ENCODE measurements at places on chromosomes 1 and 21. TPM values are rescaled to one million over a fixed set of nuclear protein-coding genes. Genes with fewer than 3 reads are reported as not detected.

- DNase-seq: no peak
Observed at GRCh38 chr1:198234520-198235251, 77.9 kb downstream of the NEK7 start.

GRCh38 chr21:42705746-42706374 is 52.4 kb downstream of the PDE9A start:
- no peak for DNase-seq

DNA sequence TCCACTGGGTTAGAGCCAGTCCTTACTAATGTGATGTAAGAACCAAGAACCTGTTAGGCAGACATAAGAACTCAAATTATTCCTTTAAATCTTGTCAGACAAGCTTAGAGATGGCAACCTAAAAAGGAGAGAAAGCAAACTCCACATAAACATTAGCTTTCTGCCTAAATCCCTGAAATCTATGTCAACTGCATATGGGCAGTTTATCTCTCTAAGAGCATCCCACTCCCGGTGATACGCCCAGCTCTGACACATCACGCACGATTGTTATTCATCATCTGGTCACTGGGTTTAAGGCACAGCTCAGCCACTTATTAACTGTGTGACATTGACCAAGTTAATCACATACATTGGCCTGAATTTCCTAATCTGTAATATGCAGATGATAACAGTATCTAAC is 323.7 kb downstream of the HHIPL2 start:
- no peak for DNase-seq

DNA sequence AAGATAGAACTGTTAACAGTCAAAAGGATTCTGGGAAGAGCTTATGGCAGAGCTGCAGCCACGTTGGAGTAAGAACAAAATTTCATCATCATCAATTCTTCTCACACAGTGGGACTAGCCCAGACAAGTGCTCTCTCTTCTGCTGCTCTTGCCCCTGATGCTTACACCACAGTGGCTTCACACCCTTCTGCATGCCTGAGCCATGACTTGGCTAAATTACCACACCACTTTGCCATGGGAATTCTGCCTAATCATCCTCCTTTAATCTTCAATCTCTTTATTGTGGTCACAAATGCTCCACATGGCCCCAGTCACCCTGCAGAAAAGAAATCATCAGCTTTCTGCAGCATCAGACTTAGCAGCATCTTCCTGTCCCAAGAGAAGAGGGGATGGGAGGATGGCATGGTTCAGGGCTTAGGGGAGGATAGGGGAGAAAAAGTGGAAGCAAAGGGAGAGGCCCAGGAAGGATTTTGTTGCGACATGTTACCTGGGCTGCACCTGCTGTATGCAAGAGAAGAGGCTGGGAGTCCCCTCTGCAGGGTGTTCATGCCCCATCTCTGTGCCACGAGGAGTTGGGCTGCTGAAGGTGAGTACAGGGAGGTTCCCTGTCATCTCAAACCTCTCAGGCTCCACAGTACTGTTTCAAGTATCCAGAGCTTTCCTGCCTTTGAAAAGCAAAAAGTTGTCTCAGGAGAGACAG is 9.0 kb upstream of the RPTN start:
- no peak for DNase-seq

DNA sequence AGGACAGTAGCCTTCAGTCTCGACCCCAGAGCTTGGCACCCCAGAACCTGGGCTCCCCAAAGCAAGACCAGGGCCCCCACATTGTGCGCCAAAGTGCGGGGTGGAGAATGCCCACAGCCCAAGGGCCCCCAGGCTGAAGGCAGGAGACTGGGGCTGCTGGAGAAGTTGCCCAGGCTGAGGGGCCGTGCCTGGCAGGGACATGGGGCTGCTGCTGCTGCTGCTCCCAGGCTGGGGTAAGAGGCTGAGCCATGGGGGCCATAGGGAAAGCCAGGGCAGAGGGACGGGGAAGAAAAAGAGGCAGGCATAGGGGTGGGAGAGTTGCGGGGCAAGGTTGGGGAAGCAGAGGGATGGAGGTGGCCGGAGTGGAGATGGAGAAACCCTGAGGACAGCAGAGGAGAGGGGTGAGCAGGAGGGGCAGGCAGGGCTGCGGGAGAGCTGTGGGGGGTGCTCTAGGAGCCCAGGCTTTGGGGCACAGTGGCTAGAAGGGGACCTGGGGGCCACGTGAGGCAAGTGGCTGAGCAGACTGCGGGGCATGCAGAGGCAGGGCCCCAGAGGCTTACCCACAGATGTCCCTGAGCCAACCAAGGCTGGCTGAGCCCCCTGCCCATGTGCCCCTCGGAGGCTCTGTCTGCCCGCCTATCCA is 18.9 kb downstream of the SLC27A3 start:
- peak; percentile 52 for DNase-seq

DNA sequence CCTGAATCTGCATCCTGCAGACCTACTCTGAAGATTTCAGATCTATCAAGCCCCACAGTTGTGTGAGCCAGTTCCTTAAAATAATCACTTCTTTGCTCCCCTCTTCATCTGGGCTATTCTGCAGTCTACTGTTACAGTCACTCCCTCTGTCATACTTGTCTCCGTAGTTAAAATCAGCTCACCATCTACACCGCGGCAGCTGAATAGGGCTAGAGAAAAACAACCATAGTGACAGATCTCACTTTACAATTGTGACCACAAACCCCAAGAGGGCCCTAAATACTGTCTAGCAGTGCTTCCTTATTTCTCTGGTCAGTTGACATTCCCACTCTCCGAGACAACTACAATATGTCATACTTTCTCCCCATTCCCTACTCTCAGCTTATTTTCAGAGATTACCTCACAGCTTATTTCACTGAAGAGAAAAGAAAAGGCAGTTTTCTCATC is 12.9 kb downstream of the DESI2 start:
- no peak for DNase-seq

DNA sequence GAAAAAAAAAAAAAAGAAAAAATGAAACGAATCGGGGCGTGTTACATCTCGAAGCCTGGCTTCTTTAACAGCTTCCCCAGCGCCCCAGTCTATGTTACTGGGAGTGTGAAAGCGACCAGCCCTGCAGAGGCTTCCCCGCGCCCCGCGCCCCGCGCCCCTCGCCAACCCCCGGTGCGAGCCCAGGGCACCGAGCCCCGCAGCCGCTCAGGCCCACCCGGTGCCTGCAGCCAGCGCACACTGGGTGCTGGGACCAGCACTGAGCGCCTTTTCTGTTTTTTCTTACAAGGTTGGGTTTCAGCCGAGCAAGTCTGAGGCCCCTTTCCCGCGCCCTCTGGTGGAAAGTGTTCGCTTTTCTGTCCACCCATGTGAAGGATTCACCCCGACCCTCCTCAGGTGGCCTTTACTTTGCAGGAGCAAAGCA is 42.1 kb upstream of the ZNF496 start:
- DNase-seq: peak; percentile 89

Gene C1QC
- not detected for polyA plus RNA-seq

- DNase-seq: no peak
Observed at GRCh38 chr1:52364235-52364839, 1.7 kb downstream of the CC2D1B start.

GRCh38 chr21:41065539-41065938 is 102.4 kb upstream of the BACE2 start:
- no peak for DNase-seq

- no peak for DNase-seq
Observed at GRCh38 chr1:192491804-192492554, 83.6 kb upstream of the RGS1 start.

DNA sequence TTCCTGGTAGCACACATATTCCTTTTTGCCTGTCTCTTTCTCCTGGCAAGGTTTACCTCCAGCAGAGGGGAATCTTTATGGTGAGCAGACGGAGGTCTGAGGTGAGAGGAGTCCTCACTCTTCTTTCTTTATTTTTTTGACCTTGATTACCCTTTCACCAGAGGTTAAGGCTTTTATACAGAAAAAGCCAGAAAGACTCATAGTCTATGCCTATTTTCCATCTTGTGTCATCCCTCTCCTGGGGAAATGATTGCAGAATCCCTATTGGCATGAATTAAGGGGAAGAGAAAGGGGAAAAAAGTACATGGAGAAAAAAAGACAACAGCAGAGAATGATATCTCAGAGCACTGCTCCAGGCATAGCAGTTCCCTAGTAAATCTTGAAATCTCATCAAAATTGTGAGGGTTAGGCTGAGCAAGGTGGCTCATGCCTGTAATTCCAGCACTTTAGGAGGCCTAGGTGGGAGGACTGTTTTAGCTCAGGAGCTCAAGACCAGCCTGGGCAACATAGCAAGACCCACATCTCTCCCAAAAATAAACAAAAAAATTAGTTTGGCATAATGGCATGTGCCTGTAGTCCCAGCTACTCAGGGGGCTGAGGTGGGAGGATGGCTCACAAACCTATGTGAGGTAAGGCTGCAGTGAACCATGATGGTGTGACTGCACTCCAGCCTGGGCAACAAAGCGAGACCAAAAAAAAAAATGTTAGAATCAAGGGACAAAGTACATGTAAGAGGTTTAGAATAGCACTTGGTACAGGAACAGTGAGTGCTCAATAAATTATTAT is 1.2 kb upstream of the XPR1 start:
- no peak for DNase-seq

Gene SLC16A4
- 0.20 TPM for polyA plus RNA-seq

Gene MAN1C1
- polyA plus RNA-seq: 14.4 TPM

DNA sequence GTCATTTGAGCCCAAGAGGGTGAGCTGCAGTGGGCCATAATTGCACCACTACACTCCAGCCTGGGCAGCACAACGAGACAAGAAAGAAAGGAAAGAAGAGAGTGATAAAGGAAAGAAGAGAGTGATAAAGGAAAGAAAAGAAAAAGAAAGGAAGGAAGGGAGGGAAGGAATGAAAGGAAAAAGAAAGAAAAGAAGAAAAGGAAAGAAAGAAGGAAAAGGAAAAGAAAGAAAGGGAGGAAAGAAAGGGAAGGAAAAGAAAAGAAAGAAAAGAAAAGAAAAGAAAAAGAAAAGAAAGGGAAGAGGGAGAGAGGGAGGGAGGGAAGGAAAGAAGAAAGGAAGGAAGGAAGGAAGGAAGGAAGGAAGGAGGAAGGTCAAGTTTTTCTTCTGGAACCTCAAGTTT is 17.5 kb downstream of the TRIT1 start:
- no peak for DNase-seq

- DNase-seq: no peak
Observed at GRCh38 chr21:42829954-42830353, 49.4 kb downstream of the WDR4 start.

Gene FCER1G
- 1.6 TPM for polyA plus RNA-seq

DNA sequence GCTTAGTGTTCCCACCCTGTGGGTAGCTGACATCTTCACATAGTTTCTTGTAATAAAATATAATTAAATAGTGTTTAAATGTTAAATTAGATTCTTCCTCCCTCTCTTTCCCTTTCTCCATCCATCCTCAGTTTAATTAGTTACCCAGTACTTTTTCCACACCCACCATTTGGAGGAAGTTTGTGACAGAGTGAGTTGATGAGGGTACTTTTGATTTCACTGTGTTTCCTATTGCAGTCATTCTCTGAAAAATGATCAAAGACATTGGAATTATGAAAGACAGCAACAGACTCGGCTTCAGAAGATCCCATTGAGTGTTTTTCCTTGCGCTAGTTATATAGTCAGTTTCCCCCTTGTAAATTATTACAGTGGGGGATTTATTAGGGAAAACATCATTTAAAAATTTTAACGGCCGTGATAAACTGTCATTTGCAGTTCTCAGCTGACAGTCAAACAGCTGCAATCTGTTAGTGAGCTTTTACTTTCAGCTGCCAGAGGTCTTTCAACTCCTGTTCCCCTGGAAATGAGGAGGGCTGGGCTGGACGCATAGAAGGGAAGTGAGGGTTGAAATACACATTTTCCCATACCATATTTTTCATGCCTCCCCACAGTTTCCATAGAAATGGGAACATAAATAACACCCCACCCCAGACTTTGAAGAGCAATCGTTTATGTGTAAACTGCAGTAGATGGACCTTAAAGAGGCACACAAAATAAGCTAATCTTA is 61.3 kb upstream of the CACYBP start:
- DNase-seq: no peak

DNA sequence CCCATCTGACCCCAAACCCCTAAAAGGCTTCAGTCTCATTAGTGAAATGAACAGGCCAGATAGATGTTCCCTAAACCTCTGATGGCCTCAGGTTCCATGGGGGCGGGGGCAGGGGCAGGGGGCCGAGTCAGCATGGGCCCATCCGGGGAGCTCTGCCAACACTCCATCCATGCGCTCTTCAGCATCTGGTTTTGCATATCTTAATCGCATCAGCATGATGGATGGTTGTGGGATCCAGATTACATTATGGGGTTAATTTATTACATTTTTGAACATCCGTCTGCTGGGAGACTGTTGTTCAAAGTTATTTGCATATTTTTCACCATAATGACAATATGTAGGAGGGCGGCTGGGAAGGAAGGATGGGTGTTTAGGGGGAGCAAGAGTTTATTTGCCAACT is 3.1 kb upstream of the MAD2L2 start:
- no peak for DNase-seq

Gene KRTAP13-2
- polyA plus RNA-seq: not detected

Gene PTCH2
- polyA plus RNA-seq: 0.77 TPM

Gene RPE65
- polyA plus RNA-seq: not detected

DNA sequence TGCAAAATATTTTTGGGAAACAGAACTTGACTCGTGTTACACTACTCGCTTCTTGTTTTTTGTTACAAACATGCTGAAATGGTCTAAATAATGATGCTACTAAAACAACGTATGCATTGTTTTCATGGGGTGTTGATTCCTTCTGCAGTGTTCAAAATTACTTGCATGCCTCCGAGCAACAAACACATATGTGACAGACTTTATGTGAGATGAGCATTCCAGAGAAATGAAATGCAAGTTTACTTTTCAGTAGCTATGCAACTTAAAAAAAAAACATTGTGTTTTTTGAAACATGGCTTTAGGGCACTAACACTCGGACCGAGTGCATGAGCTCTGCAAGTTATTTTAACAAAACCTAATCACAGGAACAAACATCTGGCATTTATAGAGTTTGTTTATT is 84.8 kb downstream of the CAMTA1 start:
- no peak for DNase-seq

Gene CLCA1
- polyA plus RNA-seq: not detected

GRCh38 chr1:116676291-116676690 is 8.8 kb upstream of the IGSF3 start:
- DNase-seq: no peak

GRCh38 chr1:78369546-78369945 is 121.2 kb upstream of the PTGFR start:
- DNase-seq: no peak

DNA sequence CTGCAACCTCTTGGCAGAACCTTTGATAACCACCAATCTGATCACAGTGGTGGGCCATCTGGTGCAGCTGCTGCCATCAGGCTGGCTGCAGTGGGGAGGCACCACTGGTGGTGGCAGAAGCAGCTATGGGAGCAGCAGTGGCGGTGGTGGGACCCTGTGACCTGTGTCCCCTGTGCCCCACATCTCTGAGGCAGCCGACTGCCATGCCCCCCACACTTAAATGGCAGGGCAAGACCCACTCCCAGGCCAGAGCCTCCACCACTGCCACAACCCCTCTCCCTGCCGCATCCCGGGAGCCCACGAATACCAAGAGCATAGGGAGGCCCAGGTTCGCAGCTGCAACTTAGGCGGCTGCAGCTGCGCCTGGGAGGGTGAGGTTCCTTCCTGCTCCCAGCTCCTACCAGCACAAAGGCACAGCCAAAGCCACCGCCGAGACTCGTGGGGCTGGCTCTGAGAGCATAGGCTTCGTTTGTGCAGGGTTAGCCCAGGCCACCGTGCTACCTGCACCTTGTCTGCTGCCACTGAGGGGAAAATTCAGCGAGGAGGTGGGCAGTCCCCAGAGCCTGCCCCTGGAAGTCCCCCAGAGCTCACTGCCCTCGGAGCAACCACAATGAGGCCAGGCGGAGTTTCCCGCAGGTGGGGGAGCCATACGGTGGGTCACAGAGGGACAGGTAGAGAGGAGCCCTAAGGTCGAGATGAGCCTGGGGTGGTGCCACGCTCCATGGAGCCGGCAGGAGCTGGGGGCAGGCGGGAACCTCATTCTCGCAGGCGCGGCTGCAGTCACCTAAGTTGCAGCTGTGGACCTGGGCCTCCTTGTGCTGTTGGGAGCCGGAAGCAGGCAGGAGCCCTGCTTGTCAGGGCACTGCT is 518.7 kb downstream of the RWDD3 start:
- DNase-seq: no peak
